ENCODE measurements at places on chromosomes 4 and X.

DNA sequence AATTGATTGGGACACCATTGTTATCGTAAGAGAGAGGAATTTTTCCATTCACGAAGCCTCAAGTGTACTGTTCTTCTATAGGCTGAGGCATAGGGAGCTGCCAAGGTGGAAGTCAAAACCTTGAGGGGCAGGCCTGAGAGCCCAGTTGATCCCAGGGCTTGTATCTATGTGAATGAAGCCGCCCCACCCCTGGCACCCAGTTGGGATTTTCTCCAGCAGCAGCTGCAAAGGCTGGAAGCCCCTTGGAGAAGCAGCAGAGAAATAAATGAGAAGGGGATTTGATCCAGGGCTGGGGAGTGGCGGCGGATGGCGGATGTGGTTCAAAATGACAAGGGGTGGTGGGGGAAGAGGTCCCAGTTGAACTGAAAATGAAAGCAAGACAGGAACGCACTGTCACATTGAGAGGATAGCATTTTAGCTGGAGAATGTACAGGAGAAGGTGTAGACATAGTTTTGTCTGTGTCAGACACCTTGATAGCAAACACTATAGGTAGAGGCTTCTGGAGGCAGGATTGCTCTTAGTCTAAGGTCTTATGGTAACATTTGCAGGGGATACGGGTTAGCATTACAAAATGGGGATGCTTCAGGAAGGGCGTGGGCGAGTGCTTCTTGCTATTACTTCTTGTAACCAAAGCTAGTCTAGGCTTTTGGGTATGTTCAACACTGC, 32.6 kb downstream of the DOCK11 start:
- no peak for DNase-seq

- DNase-seq = no peak
Measured at GRCh38 chr4:189516902-189517301, 423.8 kb upstream of the FRG1 start.

DNA sequence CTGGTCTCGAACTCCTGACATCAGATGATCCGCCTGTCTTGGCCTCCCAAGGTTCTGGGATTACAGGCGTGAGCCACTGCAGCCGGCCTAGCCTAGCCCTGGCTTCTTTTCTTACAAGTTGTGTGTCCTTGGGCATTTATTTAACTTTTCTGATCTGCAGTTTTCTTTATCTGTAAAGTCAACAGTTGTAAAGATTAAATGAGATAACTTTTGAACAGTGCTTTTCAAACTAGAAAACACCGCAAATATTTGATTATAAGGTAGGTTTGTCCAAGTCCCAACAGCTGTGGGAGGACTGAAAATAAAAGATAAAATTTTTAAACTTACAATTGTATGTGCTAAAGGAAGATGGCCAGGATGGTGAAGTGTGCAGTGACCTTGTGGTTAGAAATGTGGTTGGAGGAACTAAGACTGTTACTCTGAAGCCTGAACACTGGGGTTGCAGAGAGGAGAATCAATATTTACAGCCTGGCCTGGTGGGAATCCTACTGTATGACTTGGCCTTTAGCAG, 44.8 kb downstream of the GSX2 start:
- no peak for DNase-seq

DNA sequence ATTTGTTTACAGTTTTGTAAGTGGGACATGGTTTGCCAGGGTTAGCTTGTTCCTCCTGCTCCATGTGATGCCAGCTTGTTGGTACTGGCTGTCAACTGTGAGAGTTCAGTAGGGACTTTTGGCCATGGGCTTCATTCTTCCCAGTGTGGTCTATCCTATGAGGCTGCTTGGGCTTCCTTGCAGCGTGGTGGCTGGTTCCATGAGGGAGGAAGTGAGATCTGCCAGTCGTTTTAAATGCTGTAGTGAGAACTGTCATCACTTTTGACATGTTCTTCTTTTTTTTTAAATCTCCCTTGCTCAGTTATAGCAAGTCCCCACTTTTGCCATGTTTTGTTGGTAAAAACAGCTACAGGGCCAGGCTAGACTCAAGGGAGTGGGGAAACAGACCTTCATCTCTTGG, 15.9 kb downstream of the NSD2 start:
- no peak for DNase-seq

DNA sequence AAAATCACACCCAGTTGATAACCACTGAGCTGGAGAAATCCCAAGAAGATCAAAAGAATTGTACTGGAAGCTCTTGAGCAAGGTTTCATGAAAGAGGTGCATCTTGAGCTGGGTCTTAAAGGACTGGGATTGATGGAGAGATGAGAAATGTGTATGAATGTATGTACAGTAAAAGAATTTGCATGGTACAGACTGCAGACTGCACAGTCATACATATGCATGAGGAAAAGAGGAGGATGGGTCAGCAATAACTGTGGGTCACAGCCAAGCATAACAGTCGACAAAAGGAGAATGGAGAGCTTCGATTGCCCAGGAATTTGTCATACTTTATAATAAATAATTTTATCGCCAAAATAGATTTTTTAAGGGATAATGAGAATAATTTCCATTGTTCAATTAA, 4.8 kb upstream of the RELL1 start:
- DNase-seq = no peak

DNA sequence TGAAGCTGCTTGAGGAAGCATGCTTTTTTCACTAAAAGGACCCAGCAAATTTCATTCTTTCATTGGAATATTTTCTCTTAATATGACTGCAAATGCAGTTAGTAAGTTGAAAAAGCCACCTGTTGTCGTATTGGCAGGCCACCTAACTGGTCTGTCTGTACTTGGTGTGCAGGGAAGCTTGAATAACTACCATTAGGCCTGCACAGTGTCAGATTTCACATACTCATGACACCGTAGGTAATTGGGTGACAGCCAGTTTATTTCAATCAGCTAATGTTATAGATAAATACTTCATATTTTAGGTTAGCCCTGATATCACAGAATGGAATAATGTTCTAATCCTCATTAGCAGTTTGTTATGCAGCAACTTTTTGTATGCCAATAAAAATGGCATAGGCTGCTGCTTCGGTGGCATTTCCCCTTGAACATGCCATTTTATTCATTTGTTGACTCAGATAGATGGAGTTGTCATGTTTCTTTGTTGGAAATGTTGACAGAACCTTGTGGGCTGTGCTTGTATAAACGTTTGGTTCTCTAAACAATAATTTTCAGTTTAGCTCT, 173.7 kb downstream of the RPA4 start:
- DNase-seq = peak; percentile 44

DNA sequence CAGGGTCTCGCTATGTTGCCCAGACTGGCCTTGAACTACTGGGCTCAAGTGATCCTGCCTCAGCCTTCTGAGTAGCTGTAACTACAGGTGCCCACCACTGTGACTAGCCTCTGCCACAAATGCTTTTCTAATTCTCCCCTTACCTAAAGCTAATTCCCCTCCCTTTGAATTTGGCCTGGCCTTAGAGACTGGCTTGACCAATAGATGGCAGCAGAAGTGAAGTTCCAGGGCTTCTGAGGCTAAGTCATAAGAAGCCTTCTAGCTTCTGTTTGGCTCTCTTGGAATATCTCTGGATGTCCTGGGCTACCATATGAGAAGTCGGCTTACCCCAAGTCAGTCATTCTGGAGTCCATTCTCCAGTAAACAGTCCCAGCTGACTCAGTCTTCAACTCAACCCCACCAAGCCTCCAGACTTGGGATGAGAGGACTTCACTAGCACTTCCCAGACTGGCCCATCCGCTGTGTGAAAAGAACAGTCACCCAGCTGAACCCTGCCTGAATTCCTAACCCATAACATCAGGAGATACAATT, 61.0 kb downstream of the HPRT1 start:
- DNase-seq = no peak

DNA sequence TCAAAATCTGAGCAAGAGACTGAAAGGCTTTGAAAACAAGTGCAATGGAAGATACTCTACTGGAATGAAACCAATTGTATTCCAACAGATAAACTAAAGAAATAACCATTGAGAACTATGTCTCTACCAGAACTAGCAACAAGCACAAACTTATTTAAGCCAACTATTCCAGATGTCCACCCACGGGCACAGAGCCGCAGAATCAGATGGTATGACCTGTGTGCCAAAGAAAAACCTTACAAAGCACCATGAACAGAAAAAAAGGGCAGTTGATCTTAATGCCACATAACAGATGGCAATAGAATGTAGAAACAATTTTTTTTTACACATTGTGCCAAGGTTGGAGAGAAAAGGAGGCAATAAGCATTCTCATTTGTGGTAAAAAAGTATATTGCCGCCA, 269.3 kb upstream of the ADGRL3 start:
- no peak for DNase-seq

GRCh38 chr4:177519481-177520260, 77.4 kb upstream of the AGA start:
- DNase-seq = no peak

DNA sequence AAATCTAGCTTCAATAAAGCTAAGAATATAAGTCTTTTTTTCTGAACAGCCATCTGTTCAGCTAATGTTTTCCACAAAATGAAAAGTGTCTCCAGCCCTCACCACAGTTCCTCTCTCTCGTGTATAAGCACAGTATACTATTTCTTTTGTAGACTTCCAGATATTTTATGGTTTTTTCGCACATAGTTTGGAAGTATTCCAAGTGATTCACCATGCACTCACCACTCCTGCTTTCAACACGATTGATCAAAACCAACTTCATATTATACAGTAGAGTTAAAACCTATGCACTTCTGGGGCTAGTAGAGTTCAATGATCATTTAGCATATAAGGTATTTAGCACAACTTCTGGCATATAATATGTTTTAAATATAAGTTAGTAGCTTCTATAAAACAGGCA, 105.8 kb upstream of the DCAF12L1 start:
- DNase-seq = no peak

DNA sequence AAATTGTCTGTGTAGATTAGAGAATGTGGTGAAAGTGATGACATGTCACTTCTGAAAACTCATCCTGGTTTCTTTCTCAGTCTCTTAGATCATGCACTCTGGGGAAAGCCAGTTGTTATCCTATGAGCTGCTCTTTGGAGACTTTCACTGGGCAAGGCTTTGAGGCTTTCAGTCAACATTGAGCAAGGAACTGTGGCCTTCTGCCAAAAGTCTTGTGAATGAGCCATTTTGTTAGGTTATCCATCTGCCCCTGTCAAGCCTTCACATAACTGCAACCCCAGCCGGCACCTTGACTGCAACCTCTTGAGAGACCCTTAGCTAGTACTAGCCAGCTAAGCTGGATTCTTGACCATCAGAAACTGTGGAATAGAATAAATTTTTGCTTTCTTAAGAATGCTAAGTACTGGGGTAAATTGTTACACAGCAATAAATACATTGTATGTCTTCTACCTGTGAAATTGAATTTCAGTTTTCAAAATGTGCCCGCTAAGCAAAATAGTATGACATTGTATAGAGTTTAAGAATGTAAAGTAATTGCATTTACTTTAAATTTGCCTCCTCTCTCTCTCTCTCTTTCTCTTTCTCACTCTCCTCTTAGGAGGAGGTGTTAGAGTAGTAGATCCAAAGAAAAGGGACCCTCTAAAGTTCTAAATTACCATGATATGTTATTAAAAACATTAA, 1273.0 kb downstream of the RAPGEF2 start:
- no peak for DNase-seq

DNA sequence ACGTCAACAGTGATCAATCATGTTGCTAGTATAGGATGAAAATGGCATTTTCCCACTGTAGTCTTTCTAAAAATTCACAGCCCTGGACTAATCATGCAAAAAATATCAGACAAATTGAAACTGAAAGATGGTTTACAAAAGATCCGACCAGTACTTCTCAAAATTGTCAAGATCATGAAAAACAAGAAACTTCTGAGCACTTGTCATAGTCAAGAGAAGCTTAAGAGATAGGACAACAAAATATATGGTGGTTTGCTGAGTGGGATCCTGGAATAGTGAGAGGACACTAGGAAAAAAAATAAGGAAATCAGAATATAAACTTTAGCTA, 101.1 kb downstream of the NAA11 start:
- no peak for DNase-seq

- no peak for DNase-seq
Measured at GRCh38 chr4:48986654-48987164, 634 bp downstream of the CWH43 start.

- DNase-seq = no peak
Measured at GRCh38 chrX:115067812-115068211, 50.4 kb upstream of the IL13RA2 start.

GRCh38 chr4:25813448-25814106, 49.2 kb downstream of the SEL1L3 start:
- DNase-seq = no peak

- no peak for DNase-seq
Measured at GRCh38 chr4:76282941-76283689, 23.4 kb upstream of the STBD1 start.

DNA sequence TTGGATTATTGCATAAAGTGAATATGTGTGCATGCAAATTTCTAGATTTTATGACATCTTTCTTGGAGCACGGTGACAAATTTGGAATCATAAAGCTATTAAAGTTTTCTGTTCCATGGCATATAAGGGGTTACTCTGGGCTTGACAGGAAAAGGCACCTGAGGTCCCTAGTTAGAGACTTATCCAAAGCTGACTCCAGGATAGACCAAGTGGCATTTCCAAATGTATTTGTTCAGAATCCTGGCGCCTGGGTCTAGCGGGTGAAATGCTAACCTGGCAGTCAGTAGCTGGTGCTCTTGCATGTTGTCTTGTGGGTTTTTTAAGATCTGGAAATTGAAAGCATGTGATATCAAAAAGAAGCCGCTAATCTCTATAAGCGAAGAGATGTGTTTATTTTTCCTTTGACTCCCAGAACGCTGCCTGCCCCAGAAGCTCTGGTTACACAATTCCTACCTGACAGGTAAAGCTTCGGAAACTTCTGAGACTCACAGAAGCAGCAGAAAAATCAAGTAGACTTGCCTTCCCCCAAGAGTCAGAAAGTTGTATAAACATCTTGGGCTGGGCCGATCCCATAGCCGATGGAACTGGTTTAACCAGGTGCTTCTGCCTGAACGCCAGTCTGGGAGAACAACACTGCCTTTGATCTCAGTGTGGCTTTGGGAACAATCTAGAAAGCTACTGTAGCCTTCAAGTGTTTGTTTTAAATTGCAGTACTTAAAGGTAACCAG, 12.9 kb upstream of the ZCCHC4 start:
- no peak for DNase-seq

DNA sequence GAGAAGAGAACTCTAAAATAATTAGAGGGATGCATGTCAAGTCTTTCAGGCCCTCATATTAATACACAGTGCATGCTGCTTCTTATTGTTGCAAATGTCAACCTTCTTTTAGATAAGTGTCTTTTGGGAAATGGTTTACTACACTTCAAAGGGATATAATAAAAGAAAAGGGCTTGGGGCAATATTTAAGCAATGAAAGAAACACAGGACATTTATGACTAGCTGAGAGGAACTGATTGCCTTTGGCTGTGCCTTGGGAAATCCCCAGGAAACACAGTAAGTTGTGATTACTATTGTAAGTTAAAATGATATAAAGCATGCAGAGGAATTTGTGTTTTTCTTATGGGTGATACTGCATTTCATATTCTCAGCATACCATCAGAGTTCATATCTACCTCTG, 1036.2 kb upstream of the GRID2 start:
- DNase-seq = peak; percentile 24

GRCh38 chr4:16626945-16627344, 271.5 kb downstream of the LDB2 start:
- DNase-seq = no peak

GRCh38 chrX:31355206-31355955, 283.5 kb upstream of the FTHL17 start:
- DNase-seq = no peak

Data from NCI-H1417 treated with DMSO at 0.1 percent for 48 hours (cell line).